Suppressor macrophage treated with lipopolysaccharide for 4 hours (primary cell): ENCODE measurements at places on chromosomes 16 and 17.
A peak's percentile ranks its signal among the peaks of the same experiment; 100 is the strongest.

- no peak for DNase-seq
Measured at GRCh38 chr17:77205396-77206125, 64.8 kb downstream of the SEC14L1 start.

DNA sequence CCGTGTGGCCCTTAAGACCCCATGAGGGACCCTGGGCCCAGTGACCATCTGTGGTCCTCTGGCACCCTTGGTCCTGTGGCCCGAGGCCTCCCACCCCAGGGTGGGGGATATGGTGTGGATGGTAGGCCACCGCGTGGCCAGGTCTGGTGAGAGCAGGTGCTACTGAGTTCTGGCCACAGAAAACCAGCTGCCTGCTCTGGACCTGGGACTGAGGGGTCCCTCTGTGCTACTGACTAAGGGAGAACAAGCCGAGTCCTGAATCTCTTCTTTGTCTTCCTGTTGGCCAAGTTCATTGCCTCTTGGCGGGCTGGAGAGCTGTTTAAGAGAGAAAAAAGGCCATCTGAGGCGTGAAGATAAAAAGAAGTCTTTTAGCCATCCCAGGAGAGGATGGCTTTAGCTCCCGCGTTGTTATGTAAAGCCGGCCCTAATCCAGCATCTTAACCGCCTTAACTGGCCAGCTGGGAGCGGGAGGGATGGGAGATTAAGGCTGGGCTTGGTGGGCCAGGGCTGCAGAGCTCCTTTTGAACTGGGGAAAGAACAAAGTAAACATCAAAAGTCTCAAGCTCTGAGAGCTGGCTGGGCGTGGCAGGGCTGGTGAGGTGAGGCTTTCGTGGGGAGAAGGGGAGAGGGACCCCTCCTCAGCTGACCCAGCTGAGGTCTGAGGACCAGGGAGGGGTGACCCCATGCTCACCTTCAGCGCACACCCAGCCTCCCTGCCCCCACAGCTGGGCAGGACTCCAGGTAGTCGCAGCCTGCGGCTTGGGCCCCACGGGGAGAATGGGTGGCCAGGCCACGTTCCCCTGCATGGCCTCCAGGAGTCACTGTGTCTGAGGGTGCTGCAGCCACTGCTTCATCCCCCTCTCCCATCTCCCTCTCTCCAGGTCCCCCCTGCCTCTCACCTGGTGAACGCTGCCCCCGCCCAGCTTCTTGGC is 62.4 kb downstream of the NKD1 start:
- no peak for DNase-seq

GRCh38 chr17:77884967-77885641 is 73.4 kb upstream of the TNRC6C start:
- no peak for DNase-seq

- DNase-seq = no peak
Measured at GRCh38 chr17:27244011-27244410, 49.9 kb upstream of the WSB1 start.

DNA sequence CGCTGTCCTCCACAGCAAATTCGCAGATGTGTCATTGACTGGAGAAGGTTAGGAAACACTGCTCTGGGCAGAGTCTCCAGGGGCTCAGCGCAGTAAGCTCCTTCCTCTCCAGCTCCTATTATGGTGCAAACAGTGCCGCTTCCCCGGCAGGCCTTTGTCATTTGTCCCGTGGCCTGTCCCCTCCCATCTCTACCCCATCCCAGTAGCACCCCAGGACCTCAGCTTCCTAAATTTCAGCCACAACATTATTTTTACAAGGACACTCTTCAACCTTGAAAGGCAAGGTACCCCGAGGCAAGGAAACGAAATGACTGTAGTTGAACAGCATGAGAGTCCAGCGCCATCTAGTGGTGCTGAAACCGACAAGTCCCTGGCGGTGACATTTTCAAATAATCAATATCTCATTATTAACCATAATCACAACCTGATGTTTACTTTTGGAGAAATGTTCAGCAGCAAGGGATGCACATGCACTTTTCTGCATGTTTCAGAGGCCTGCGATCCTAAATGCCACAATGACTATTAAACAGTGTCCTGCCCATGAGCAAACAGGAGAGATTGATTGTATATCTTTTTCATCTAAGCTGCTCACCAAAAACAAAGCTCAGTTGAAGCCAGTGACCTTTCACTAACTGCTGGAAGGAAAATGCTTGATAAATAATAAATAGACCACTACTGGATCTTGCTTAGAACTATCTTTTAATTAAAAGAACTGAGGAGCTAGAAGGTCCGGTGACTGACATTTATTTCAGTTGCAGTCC is 16.5 kb downstream of the MRPS23 start:
- DNase-seq = peak; percentile 75

DNA sequence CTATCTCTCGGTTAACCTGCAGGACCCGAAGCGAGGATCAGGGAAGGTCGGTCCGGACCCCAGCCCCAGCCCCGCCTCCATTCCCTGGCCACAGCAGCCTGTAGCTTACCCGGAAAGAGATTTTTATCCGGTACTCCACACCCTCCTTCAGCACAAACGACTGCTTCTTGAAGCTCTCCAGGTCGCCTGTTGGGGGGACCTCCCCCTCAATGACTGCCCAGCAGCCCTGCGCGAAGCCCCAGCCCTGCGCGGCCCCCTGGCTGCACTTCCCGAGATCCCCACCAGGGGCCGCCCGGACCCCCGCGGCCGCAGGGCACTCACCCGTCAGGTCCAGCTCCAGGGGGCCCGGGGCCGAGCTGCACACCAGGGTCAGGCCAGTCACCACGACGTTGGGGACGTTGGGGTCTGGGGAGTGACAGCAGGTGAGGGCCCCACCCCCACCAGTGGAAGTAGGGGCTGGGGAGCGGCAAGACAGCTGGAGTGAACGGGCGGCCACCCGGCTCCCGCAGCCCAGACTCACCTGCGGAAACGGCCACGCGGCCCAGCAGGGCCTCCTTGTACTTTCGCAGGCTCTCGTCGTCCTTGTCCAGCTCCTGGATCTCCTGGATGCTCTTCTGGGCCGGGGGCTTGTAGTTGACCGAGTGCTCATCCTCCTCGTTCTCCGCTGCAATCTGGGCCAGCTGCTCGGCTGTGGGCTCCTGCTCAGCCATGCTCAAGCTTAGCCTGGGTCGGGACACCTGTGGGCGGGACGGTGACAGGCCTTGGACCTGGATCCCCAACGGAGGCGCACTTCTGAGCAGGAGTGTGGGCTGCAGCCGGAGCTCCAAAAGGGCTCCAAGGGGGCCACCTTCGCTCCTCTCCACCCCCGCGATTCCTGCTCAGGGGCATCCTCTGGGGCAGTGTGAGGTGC is 1.7 kb downstream of the ARHGDIA start:
- no peak for DNase-seq

GRCh38 chr16:4918781-4919251 is 18.1 kb downstream of the PPL start:
- DNase-seq = no peak
